ENCODE measurements at places on chromosomes 16 and 17.

DNA sequence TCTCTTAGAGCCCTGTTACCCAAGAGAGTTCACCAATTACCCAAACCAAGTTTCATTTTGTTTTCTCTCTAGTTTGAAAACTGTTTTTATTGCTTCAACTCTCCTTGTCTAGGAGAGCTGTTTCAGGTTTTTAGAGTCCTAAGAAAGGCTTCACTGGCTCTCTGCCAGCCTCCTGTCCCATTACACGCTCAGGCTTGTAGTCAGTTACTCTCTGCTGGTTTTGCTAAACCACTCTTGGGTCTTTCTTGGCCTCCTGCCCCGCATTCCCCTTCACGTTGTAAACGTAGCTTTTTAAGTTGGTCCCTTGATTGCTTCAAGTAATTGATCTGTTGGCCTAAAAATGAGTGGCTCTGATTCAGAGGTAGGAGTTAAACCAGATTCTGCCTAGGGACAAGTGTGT is 529.1 kb downstream of the MAF start:
- DNase-seq = no peak

- DNase-seq = no peak
These were observed 16.2 kb upstream of the SPNS2 start for GRCh38 chr17:4482338-4483011.

- DNase-seq = no peak
These were observed 203.0 kb upstream of the TNRC6C start for GRCh38 chr17:77755410-77755963.

GRCh38 chr17:10166176-10166935 is 32.0 kb downstream of the GAS7 start:
- no peak for DNase-seq

DNA sequence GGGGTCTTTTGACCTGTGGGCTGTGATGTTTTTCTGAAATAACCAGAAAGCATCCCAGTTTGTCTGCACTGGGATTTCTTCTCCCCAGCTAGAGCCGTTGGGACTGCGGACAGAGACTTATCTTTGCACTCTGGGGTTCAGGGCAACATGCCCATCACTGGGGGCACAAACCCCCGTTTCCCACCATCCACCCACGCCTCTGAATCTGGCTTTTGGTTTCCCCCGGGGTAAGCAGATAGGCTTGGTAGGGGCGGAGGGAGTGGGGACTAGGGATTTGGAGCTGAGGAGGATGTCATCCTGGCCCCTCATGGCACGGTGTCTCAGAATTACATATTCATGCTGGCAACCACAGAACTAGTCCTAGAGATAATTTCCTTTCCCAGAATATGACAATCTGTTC is 68.6 kb downstream of the CCDC182 start:
- no peak for DNase-seq

- no peak for DNase-seq
These were observed 33.3 kb upstream of the FOXF1 start for GRCh38 chr16:86476956-86477534.

DNA sequence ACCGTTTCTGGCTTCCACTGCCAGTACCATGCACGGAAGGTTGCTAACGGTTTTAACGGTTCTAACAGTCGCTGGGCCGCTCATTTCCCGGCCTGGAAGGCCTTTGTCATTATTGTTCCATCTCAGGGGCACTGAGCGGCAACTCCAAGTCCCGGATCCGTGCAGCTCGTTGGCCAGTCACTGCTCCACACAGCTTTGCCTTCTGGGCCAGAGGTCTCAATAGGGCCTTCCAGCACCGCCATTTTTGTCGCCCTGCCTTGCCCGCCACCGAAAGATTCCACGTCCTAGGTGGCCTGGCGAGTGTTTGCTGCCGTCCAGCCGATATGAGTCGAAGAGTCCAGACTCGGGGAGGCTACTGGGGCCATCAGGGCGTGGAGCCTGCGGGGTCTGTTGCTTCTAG is 30.3 kb upstream of the ATF7IP2 start:
- no peak for DNase-seq

- no peak for DNase-seq
These were observed 1.4 kb upstream of the AMZ2 start for GRCh38 chr17:68246271-68247028.

DNA sequence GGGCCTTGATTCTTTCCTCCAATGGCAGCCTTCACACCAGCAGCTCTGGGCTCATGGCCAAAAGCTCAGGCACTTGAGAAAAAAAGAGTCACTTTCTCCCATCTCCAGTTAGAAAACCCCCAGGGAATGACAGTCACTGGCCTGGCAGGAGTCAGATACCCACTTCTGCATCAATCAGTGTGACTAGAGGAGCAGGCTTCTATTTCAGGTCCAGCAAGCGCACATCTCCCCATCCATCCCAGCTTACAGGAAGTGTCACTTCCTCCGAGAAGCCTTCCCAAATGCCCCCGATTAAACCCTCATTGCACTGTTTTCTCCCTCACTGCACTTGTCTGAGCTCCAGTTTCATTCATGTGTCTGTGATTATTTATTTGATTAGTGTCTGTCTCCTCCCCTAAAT is 30.4 kb upstream of the CCL1 start:
- DNase-seq = no peak

DNA sequence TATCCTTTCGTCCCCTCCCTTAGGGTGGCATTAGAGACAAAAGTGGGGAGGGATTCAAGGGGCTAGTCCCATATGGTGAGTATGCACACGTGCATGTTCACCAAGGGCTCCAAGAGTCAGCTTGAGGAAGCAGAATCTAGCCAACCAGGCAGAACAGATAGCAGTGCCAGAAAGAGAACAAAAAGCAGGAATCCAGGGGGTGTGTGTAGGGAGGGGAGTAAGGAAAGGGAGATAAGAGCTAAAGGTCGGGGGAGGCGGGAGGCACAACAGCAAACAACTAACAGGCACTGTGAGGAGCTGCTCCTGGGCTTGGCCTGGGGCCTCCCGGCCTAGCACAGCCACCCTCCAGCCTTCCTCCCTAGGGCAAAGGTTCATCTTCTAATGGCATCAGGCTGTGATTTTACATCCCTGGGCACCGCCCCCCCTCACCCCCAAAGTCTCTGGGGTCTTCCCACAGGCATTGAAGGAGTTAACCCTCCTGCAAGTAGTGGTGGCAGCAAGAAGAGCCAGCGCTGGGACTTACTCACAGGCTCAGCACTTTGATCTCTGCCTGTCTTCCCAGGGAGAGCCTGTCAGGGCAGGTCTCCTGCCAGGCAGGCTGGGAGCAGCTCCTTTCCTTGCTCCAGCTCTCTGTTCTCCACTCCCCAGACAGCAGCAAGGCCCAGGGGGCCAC is 12.4 kb upstream of the SUPT4H1 start:
- no peak for DNase-seq

- DNase-seq = no peak
These were observed 835 bp downstream of the NME4 start for GRCh38 chr16:397736-398332.

- DNase-seq = no peak
These were observed 1.3 kb upstream of the RILP start for GRCh38 chr17:1650731-1651558.

DNA sequence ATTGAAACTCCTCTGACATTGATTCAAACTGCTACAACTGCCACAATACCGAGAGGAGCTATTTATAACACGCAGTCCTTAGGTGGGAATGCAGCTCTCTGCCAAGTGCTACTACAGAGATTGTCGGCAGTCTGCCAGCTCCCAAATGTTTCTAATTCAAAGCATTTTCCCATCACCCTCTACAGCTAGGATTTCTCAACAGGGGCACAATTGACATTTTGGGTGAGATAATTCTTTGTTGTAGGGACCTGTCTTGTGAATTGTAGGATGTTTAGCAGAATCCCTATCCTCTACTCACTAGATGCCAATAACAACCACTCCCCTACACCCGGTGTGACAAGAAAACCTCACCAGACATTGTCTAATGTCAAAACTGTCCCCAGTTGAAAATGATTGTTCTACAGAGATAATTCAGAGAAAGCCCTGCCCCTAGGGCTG is 7.8 kb upstream of the N4BP1 start:
- no peak for DNase-seq

- DNase-seq = peak; percentile 18
These were observed 23.7 kb downstream of the CDH1 start for GRCh38 chr16:68760671-68761275.

Measured in stimulated activated CD8-positive, alpha-beta memory T cell treated with anti-CD3 and anti-CD28 coated beads, Interleukin-7, amount 100 ng/mL, for 4 hours (primary cell).